NCI-H2029 treated with DMSO at 0.1 percent for 48 hours (cell line): ENCODE measurements at places on chromosomes 1 and 21.

GRCh38 chr1:34786521-34787325, 5.7 kb downstream of the GJB3 start:
- peak; percentile 59 for DNase-seq

GRCh38 chr1:2969845-2970291, 51.4 kb upstream of the ACTRT2 start:
- no peak for DNase-seq

- peak; percentile 38 for DNase-seq
These were observed 100.4 kb downstream of the GALNT2 start for GRCh38 chr1:230167419-230167852.

DNA sequence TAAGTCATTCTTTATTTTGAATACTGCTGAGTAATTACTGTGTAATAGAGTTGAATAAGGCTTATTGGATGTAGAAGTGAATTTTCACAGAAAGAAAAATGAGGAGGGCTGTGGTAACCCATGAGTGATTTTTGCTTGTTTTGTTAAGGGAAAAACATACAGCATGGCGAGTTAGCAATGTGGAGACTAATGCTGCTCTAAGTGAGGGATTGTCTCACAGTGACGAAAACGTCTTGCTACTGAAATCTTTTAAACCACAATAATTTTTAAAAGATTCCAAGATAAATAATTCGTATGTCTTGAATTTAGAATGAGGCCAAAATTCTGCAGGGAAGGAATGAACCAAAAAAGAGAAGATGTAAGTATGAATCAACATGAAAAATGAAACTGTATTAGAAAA, 16.2 kb upstream of the PLA2G4A start:
- no peak for DNase-seq

- DNase-seq: peak; percentile 7
These were observed 10.4 kb downstream of the DCAF8 start for GRCh38 chr1:160251687-160252526.

DNA sequence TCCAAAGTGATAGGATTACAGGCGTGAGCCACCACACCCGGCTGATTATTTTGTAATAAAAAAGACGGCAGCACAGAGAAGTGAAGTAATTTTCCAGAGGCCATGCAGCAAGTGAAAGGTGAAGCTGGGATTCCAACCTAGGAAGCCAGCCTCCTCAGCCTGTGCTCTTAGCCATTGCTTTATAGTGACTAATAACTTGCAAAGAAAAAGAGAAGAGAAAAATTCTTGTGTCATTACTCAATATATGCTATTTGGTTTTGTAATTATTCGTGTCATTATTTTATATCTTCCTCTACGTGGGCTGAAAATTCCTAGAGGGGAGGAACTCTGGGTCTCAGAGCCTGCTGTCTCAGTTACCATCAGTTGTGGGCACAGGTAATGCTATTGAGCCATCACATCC, 1.6 kb upstream of the IER5 start:
- DNase-seq: no peak

GRCh38 chr1:205375835-205376545, 19.3 kb upstream of the KLHDC8A start:
- peak; percentile 75 for DNase-seq

GRCh38 chr1:3491291-3492246, 37.1 kb downstream of the ARHGEF16 start:
- DNase-seq: no peak

DNA sequence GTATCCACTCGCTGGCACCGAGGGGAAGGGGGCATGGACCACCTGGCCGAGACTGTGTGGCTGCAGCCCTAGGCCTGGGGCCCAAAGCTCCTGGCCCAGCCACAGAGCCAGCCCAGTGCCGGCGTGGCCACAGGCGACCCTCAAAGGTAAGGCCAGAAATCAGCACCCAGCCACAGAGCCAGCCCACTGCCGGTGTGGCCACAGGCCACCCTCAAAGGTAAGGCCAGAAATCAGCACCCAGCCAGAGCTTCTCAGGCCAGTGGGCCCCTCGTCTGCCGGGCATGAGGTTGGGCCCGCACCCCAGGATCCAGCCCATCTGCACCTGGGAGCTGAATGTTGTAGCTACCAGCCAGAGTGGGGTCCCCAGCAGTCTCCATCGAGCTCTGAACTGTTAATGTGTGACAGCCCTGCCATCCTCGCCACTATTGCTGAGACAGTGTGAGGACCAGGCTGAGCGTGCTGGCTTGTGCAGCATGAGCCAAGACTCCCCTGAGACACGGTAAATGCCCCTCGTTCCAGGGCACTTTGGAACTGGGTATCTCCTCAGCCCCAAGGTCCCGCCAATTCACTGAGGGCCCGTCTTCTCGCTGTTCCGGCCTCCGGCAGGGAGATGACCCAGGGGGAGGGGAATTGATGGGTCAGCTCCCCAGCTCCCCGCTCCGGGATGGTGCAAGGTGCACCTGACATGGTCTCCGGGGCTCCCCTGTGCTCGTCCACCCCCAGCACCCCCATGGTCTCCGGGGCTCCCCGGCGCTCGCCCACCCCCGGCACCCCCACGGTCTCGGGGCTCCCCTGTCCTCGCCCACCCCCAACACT, 4.7 kb upstream of the FTCD start:
- no peak for DNase-seq

GRCh38 chr1:22349362-22350043, 102.1 kb upstream of the ZBTB40 start:
- DNase-seq: peak; percentile 1

DNA sequence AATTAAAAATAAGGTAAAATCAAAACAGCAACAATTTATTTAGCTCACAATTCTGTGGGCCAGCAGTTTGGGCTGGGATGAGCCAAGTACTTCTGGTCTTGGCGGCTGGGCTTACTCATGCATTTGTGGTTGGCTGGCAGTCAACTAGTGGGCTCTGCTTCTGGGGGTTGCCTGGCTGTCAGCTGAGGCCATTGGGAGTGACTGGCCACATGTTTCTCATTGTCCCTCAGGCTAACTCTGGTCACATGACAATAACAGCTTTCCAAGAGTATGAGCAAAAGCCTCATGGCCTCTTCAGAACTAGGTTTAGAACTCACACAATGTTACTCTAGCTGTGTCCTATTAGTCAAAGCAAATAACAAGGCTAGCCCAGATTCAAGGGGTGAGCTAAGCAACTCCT, 15.6 kb upstream of the CHIA start:
- DNase-seq: no peak

GRCh38 chr1:243827206-243827605, 22.8 kb downstream of the AKT3 start:
- no peak for DNase-seq

DNA sequence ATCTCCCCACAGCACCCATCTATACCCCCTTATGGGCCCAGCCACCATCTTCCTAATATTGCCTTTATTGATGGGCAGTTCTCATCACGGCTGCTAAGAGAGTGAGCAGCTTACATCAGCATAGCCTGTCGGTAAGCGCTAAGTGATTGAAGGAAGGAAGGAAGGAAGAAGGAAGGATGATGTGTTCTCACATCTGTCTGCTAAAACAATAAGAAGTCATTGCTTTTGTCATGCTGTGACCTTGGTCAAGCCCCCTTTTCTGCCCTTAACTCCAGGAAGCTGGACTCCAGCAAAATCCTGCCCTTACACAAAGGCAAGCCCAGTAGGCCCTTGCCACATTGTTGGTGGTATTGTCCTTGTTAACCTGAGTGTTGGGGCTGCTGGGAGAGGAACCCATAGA, 165.0 kb downstream of the ETS2 start:
- no peak for DNase-seq

GRCh38 chr1:156816561-156817328, at the start of gene SH2D2A:
SH2D2A (minus strand) TSS chr1:156816848; CDS start chr1:156816708, 140 bp downstream.
- DNase-seq: no peak

DNA sequence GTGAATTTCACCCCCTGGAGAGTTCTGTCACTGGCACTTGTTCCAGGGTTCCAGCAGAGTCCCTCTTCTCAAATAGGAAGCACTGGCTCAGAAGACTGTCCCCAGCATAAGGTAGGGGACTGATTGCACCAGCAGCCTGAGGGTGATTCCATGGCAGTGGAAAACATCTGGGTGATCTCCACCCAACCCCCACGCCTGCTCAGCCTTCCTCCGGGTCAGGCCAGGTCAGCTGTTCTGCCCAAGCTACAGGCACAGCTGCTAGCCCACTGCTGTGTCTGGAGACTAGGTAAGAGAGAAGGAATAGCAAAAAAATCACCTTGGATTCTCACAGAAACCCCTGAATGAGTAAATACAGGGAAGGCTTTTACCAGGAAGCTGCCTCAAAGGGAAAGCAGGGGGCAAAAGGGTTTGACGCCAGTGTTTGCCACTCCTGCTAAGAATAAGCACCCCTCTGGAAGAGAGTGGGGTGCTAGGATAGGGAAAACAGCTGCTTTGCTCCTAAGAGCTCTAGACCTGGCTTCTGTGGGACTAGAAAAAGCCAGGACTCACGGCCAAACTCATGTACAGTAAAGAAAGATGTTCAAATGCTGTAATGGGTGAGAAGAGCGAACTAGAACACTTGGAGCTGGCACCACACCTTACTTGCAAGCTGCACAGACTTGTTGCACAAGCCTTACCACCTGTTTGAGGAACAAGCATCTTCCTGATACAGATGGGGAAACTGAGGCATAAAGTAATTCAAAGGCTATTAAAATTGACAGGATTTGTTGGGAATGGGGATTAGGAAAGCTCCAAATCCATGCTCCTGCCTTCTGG, 1.0 kb upstream of the DENND2D start:
- no peak for DNase-seq

- no peak for DNase-seq
These were observed 1.5 kb upstream of the ETV3L start for GRCh38 chr1:157101149-157101548.

- no peak for DNase-seq
These were observed 113.0 kb upstream of the ARHGEF16 start for GRCh38 chr1:3341236-3341994.

DNA sequence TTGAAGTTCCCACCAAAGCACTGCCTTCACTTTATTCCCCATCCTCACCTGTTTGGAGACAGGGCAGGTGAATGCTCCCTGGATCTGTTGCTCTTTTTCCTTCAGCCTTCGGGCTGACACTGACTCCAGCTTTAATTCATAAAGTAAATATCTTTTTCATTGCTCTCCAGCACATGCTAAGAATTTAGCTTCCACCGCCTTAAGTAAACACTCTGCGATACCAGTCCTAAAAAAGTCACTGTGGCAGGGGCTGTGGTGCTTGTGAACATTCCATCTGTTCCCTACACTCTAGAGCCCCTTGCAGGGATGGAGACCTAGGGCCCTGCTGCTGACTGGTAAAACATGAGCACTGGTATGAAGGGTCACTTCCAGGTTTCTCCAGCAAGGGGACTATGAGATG, 896 bp upstream of the PLA2G2A start:
- no peak for DNase-seq

GRCh38 chr1:201206176-201206575, 15.6 kb downstream of the IGFN1 start:
- no peak for DNase-seq

GRCh38 chr1:182604175-182605164, at the start of gene RGS16:
RGS16 (minus strand) TSS chr1:182604389; CDS start chr1:182604259, 130 bp downstream.
- peak; percentile 57 for DNase-seq

GRCh38 chr1:37064039-37064438, 29.7 kb upstream of the GRIK3 start:
- peak; percentile 100 for DNase-seq

GRCh38 chr1:77514921-77515776, 167.3 kb downstream of the ZZZ3 start:
- no peak for DNase-seq

DNA sequence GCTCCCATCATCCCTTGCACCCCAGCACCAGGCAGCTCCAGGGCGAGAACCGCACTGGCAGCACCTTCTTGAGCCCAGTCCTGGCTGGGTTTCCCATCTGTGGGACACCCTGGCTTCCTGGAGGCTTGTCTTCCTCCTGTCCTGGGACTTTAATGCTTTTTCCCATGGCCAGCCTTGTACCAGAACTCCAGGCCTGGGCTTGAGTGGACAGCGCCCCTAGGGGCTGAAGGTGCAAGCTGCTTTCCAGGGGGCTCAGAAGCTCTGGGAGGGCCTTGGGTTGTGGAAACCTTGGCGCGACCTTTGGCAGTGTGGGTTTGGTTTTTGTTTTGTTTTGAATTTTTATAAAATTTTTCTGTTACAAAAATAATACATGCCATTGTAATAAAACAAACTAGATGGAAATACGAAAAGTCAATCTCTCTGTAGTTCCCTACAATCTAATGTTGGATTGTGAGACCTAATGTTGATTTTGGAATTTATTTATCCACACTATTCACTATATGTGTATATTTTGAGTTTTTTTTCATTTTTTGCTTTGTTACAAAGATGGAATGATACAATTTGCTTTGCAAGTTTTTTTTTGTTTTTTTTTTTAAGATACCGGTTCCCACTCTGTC, 33.8 kb upstream of the RPL11 start:
- no peak for DNase-seq

DNA sequence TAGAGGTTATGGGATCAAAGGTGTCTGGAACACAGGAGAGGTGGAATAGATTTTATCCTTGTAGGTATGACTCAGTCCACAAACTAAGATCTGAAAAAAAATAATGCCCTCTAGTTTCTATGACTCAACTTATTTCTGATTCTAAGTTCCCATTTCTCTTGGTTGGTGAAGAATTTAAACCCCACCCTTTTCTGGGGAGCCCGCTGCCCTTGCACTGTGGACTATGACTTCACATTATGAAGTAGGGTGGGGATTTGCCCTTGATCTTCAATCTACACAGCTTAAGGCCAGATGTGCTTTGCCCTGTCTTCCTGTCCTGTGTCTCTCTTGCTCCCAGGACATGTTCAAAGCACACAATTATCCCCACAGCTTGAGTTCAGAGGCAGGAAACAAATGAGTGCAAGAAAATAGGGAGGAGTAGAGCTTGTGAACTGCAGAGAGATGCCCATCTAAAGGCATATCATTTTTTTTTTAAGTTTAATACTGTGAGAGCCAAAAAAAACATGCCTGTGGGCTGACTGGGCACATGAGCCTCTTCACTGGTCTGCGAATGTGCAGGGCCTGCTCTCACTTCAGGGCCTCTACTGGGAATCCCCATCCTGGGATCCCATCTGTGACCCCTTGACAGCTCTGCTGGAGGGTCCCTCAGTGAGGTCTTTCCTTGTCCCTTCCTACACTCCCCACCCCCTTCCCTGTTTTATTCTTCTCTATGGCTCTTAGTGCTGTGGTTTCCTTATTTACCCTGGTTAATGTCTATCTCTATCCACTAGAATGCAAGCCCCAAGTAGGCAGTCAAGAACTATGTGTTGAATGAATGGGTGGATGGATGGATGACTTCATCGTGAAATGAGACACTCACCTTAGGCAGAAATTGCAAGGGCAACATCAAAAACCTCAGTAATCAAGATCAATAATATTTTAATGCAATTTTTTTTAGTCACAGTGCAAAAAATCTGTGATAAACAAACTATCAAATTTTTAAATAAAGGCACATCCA, 61.5 kb downstream of the CD58 start:
- DNase-seq: no peak

- no peak for DNase-seq
These were observed 52.8 kb upstream of the USP25 start for GRCh38 chr21:15676935-15677334.

- DNase-seq: no peak
These were observed 17.5 kb upstream of the SPSB1 start for GRCh38 chr1:9275161-9275560.

GRCh38 chr1:2555634-2556276, 416 bp upstream of the TNFRSF14 start:
- DNase-seq: no peak

- no peak for DNase-seq
These were observed 378 bp upstream of the SMIM1 start for GRCh38 chr1:3772027-3772714.

GRCh38 chr1:53470155-53470554, 11.0 kb downstream of the DMRTB1 start:
- no peak for DNase-seq
